ENCODE measurements at places on chromosomes 5 and 9.

GRCh38 chr5:6812800-6813731 lies 99.8 kb downstream of the TENT4A start:
- no peak for DNase-seq

DNA sequence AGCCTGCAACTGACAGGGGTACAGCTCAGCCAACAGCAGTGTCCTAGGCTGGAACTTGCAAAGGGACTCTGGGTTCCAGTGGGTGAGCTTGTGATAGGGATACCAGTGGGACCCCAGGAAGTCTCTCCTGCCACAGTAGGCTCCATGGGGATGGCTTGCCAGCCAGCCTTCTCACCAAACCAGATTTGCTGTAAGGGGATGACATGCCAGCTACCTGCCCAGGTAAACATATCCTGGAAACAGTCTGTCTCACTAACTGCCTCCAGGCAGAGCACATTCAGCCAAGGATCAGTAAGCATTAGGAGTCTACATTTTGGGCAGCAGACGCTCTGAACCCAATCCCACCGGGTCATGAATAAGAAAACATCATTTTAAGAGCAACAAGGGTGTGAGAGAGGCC lies 49.9 kb downstream of the SIL1 start:
- DNase-seq = no peak

GRCh38 chr5:302966-303365 lies 18.5 kb upstream of the AHRR start:
- DNase-seq = no peak

- DNase-seq = no peak
These were observed 7.9 kb downstream of the ISL1 start for GRCh38 chr5:51391175-51391574.

GRCh38 chr9:135641745-135642144 lies 2.4 kb upstream of the GLT6D1 start:
- DNase-seq = no peak

DNA sequence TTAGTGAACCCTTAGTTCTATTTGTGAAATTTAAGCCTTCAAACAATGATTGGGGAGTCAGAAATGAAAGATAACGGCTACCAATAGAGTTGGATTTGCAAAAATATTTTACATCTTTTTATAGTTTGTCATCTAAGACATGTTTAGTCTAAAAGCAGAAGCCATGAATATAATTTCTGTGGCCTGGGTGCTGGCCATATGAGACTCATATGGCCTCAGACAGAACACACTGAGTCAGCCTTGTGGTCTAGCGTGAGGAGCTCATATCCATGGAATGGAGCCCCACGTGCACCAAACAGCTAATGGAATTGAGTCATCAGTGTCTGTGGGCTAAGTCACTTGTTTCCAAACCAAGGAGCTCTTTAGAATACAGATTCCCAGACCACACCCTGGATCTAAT lies 240.7 kb upstream of the NREP start:
- no peak for DNase-seq

- DNase-seq = no peak
These were observed 1088.5 kb upstream of the CDH6 start for GRCh38 chr5:30104872-30105596.

- DNase-seq = no peak
These were observed 204.5 kb downstream of the SEMA6A start for GRCh38 chr5:116370149-116370548.

DNA sequence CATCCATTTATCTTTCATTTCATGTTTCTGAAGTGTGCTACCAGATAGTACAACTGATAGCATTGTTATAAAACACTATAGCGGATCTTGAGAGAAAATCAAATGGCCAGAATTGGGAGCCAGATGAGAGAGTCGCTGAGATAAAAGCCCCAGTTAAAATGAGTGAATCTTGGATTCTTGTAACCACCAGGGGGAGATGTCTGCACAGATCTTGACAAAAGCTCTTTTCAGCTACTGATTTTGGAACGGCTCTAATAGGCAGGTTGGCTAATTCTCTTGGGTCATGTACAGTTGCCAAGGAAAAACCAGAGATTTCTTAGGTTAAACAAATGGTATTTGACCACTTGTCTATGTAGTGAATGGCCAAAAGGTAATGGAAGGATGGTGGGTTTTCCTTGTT lies 21.7 kb downstream of the F2RL2 start:
- no peak for DNase-seq

- no peak for DNase-seq
These were observed 41.3 kb upstream of the ORM1 start for GRCh38 chr9:114281473-114282103.

DNA sequence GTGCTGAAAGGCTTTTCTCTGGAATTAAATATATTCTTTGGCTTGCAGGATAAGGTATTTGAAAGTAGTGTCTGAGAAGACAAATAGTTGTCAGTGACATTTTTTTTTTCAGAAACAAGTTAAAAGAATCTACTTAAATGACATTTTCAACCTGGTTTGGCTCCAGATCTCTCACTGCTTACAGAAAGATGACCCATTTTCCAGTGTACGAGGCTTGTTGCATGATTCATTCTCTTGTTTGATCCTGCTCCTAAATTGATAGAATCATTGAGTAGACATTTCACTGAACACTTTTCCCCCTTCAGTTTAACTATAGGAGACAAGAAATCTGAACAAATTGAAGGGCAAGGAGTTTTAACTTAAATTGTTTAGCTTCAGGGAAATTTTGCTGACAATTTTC lies 546.1 kb downstream of the ZNF608 start:
- DNase-seq = no peak

DNA sequence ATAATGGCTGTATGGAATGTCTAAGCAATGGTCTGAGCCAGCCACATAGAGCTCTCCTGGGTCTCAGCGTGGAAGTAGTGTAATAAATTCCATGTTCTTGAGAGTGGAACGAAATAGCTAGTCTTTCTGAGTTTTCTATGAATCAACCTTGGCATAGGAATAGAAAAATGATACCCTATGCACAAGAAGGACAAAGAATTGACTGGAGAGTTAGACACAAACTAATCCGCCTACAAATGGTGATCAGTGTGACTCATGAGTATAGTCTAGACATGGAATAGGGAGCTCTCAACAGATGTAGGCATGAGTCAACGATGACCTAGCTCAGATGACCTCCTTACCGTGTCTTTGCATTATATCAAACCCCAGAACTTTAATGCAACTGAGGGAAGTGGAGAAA lies 256.8 kb upstream of the GRIN3A start:
- DNase-seq = no peak

Data from NCI-H1417 treated with DMSO at 0.1 percent for 48 hours (cell line).